Right cardiac atrium (tissue), 5 donors: ENCODE measurements at places on chromosomes 16 and 17. TPM values are rescaled to one million over a fixed set of nuclear protein-coding genes. Genes with fewer than 3 reads are reported as not detected.
A peak's percentile ranks its signal among the peaks of the same experiment; 100 is the strongest.

DNA sequence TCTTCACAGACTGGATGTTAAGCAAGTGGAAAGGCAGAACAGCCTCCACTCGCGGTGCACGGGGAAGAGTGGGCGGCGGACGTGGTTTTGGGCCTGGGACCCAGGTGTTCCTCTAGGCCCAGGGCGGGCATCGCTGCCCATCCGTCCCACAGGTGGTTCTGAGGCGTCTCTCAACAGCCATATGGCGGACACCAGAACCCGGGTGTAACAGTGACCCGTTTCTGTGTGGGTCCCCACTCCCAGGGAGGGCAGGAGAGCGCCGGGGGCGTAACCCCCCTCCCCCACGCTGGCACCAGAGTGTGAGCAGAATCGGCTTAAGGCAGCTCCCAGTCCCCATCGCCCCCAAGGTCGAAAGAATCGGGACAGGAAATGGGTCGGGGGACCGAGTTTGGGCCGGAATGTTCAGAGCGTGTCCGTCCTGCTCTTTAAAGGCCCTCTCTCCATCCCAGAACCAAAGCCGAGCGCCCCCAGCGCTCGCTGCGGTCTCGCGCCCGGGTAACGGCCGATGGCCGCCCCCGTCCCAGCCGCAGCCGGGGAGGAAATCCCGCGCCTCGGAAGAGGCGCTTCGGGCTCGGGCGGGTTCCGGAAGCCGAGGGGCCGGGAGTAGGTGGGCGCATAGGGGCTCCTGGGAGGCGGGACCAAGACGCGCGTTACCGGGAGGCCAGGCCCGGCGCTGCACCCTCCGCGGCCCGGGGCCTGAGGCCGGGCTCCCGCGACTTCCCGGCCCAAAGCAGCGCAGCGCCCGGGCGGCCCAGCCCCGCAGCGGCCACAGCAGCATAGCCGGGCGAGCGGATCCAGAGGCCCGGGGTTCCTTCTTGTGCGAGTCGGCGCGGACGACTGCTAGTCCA lies at the start of gene TK2:
Gene TK2, minus strand, starts transcription at position 839 of the 848 bp plus-strand sequence. Its CDS starts 61 bp downstream, at position 778.
- DNase-seq: peak; percentile 73

GRCh38 chr16:85447693-85448313 lies 165.3 kb upstream of the GSE1 start:
- DNase-seq: no peak

GRCh38 chr17:39183720-39184119 lies 13.7 kb downstream of the CACNB1 start:
- no peak for DNase-seq

DNA sequence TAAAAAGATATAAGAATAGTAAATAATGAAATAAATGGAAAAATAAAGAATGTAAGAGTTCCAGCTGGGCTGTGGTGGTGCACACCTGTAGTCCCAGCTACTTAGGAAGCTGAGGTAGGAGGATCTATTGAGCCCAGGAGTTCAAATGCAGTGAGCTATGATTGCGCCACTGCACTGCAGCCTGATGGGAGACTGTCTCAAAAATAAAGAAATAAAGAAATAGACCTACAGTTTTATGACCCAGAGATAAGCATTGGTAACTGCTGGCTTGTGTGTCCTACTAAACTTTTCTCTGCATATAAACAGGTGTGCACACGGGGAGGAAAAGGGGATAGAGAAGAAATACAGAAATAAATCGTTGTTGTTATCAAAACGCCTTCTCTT lies 7.8 kb upstream of the PDP2 start:
- no peak for DNase-seq

DNA sequence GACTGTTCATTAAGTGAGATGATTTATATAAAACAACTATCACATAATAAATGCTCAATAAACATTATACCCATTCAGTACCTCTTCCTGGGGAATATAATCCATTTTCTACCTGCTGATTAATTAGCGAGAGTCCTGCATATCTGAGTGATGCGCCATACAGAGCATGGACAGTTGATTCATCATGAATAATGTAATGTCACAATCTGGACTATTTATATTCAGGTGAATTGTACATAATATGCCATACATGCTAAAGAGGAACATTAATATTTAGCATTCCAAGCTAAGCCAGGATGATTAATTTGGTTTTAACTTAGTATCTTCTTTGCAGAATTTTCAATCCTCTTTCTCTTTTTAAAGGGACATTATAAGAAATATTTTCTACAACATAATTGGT lies 362.0 kb upstream of the XYLT1 start:
- DNase-seq: no peak

DNA sequence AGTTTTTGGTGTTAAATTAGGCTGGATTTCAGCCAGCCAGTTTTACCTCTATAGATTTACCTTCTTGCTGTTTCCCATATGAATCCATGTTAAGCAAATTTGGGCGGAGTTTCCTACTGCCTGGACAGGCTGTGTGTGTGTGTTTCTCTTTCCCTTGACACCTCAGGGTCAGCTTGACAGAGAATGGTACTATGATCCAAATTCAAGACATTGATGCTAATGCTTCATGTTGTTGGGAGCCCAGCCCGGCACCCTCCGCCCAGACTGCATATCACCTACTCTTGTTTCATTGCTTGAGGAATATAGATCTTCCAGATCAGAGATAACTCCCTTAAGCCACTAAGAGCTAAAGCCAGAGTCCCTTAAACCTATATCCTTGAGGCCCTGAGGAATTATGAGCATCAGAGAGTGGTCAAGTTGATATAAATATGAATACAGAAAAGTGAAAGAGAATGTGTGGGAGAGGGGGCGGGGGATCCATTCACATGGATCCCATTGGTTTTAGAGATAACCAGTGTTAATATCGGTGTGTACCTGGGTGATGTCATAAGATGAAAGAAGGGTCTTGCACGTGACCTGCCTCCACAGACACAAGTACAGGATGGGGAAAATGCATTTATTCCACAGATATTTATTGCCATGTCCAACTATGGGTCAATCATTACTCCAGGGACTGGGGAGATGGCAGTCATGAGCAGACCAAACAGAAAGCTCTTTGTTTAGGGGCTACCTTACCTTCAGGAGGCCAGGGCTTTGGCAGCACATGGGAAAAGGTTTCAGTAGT lies 69.7 kb downstream of the WIPI1 start:
- DNase-seq: no peak

DNA sequence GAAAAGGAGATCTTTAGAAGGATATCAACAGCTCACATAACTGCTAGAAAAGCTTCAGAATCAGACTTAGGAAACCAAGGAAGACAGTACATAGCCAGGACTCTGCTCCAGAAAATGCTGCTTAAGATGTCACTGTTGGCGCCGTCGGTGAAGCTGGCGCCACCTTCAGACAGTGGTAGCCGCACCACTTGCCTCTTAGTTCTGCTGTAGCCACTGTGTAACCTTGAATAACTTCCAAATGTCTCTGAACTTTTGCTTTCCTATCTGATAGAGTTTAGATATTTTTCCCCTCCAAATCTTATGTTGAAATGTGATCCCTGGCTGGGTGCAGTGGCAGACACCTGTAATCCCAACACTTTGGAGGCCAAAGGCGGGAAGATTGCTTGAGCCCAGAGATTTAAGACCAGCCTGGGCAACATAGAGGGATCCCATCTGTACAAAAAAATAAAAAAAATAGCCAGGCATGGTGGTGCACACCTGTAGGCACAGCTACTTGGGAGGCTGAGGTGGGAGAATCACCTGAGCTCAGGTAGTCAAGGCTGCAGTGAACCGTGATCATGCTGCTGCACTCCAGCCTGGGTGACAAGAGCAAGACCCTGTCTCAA lies 6.3 kb upstream of the USP31 start:
- no peak for DNase-seq

DNA sequence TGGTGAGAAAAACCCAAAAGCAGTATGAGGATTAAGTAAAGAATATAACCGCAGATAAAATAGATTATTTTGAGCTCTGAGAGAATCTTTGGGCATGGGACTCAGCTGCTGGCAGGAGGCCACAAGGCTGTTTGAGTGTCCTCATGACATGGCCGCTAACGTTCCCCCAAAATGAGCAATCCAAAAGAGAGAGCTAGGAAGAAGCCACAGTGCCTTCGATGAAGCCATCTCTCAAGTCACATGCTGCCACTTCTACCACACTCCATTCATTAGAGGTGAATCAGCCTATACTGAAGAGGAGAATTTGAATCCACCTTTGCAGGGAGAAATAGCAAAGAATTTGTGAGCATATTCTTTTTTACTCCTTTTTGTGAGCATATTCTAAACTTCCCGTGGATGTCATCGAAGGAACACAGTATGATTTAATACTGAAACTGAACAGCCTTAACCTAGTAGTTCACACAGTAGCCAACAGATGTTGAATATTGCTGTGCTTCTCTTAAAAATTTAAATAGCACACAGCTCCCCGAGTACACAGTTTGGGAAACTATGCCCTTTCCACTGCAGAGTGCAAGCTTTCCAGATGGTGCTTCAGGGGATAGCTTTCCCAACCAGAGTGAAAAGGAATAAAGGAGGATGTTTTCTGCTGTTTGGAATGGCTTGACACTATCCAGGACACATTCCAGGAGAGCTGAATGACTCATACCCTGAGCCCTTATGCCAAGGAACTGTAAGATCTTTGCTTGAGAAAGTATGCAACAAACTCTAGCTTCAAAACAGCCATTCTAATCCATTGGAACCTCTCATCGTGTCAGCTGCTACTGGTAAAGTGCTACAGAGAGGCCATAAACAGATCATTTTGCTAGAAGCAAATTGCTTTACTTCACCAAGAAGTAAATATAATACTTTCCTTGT lies 33.9 kb downstream of the ANKFY1 start:
- peak; percentile 82 for DNase-seq

DNA sequence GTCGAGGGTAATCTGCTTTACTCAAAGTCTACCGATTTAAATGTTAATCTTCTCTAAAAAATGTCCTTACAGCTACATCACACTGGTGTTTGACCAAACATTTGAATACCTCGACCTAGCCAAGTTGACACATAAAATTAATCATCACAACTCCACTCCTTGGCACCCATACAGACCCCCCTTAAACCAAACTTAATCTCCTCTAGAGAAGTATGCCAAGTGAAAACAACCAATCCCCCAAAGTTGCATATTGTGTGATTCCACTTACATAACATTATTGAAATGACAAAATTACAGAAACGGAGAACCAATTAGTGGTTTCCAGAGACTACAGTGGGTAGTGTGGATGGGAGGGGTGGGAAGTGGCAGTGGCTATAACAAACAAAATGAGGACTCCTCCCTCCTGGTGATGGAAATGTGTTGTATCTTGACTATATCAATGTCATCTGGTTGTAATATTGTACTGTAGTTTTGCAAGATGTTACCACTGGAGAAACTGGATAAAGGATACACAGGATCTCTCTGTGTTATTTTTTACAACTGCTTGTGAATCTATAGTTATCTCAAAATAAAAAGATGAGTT lies 39.4 kb downstream of the CAPNS2 start:
- no peak for DNase-seq

DNA sequence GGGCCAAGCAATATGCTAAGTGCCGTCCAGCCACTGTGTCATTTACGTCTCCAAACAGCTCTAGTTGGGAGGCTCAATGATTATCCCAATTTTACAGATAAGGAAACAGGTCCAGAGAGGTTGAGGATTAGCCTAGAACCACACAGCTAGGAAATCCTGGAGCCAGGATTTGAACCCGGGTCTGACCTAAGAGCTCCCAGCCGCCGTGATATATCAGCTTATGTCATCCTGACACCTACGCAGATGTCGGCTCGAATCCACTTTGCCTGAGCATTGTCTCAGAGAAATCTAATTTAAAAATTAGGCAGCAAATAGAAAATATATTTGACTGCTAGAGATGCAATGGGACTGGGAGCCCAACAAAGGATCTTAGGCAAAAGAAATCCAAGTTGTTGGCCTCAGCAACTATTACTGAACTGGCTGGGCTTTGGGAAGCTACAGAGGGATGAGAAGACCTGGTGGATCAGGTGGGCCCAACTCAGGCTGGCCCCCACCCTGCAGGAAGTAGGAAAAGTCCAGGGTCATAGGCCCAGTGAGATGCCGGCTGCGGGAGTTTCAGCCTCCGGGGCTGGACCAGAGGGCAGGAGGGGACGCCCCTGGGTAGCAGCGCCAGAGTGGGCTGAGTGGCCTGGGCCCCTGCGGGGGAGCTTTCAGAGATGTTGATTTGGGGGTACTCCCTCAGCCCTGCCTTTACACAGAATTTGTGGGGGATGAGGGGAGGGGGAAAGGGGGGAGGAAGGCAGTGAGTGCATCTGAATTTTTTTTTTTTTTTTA lies 35.1 kb upstream of the IL21R start:
- peak; percentile 57 for DNase-seq

DNA sequence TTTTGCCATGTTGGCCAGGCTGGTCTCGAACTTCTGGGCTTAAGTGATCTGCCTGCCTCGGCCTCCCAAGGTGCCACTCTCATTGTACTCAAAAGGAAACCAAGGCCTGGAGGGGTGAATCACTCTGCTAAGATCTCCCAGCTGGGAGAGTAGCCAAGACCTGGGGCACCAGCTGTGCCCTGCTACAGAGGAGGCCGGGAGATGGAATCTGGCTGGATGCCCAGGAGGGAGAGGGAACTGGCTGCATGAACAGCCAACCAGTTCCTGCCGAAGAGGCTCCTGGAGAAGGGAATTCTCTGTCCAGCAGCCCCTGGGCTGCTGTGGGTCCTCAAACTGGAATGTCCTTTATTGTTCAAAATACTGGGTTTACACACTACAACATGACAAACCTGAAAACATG lies 238.7 kb upstream of the CIBAR2 start:
- peak; percentile 91 for DNase-seq

GRCh38 chr16:53282975-53283946 lies 151.0 kb upstream of the RBL2 start:
- DNase-seq: no peak

DNA sequence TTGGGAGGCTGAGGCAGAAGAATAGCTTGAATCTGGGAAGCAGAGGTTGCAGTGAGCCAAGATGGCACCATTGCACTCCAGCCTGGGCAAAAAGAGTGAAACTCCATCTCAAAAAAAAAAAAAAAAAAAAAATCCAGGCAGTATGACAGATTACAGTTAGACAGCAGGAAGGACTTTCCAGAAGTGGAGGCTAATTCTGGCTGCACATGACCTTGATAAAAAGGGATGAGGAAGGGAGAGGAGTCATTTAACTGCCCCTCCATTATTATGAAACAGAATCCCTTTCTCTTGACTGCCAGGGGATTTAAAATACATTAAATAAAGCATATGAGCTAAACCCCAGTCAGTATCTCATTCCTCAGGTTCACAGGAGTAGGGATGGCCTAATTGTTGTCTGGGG lies 1.8 kb upstream of the ARHGAP23 start:
- no peak for DNase-seq

DNA sequence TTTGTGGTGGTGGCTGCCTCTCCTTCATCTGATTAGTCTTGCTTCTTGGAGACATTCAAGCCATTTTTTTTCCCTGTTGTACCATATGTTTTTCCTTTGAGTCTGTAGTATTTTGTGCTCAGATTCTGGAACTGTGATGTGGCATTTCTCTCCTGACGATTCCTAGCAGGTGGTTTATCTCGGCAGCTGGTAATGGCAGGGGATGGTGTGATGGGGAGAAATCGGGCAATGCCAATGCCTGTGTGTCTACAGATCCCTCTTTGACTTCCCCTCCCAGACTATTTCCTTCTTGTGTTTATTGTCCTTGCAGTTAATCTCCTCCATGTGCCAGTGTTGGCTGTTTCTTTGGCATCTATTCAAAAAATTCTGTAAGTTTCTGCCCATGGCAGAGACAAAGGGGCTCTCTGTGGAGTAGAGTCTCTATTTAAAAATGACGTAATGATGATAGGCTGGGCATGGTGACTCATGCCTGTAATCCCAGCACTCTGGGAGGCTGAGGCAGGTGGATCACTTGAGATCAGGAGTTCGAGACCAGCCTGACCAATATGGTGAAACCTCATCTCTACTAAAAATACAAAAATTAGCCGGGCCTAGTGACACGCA lies 90.2 kb upstream of the ERCC4 start:
- DNase-seq: no peak

Gene MYH2
- not detected for total RNA-seq

Gene KRT16
- total RNA-seq: not detected

Gene KRTAP4-6
- total RNA-seq: not detected

Gene TM4SF5
- not detected for total RNA-seq

Gene CCL17
- not detected for total RNA-seq

Gene CASKIN1
- 14.4 TPM for total RNA-seq
